Stimulated activated CD4-positive, alpha-beta T cell treated with anti-CD3 and anti-CD28 coated beads, Interleukin-2, amount 100 ng/mL, for 48 hours (primary cell): ENCODE measurements at places on chromosomes 7 and 10.

- DNase-seq: no peak
Measured at GRCh38 chr10:44234483-44234875, 150.4 kb downstream of the CXCL12 start.

GRCh38 chr7:120033114-120033513 lies 239.9 kb upstream of the KCND2 start:
- DNase-seq: no peak

GRCh38 chr10:125859128-125859817 lies 21.8 kb downstream of the DHX32 start:
- no peak for DNase-seq

- peak; percentile 4 for DNase-seq
Measured at GRCh38 chr10:85995791-85996190, 370.8 kb downstream of the GRID1 start.

DNA sequence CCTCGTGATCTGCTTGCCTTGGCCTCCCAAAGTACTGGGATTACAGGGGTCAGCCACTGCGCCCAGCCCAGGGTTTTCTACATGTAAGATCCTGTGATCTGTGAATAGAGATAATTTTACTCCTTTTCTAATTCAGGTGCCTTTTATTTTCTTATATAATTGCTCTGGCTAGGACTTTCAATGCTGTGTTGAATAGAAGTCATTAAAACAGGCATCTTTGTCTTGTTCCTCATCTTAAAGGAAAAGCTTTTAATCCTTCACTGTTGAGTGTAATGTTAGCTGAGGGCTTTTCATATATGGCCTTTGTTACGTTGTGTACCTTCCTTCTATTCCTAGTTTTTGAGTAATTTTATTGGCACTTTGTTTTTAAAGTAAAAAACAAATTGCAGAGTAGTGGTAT lies 26.6 kb downstream of the ANLN start:
- no peak for DNase-seq

DNA sequence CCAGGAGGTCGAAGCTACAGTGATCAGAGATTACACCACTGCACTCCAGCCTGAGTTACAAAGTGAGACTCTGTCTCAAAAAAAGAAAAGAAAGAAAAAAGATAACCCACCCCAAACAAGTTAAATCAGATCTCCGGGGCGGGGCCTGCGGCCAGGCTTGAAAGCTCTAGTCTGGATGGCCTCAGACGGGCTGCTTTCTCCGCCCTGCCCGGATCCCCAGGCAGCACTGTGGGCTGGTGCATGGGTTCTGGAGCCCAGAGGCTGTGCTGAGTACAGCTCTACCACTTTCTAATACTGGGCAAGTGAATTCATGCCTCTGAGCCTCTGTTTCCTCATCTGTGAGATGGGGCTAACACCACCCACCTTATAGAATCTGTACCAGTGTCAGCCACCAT lies 83.7 kb downstream of the ZMIZ1 start:
- no peak for DNase-seq

DNA sequence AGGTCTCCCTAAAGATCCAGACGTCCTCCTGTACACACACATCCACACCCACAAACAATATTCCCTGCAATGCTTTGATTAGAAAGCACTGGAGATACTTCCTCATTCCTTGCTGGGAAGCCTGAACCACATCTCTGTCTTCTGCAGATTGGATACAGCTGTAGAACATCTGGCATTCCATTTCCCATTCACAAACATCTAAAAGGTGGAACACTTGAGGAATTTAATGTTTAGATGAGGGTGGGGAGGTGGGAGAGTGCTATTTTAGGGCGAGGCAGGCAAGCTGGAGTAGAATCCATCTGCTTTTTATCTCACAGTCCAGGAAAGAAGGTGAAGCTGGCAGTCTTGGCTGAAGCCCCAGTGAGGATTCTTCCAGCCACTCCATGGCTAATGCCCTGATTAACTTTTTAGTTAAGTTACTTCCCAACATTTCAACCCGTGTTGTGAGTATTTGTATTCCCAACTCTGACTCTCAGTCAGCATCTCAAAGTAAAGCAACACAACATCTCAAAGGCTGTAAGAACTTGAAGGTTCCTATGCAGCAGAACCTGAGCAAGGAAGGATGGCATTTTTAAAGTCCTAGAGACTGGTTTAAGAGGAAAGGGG lies 46.1 kb downstream of the CYTH3 start:
- DNase-seq: no peak

GRCh38 chr10:132834311-132834761 lies 48.4 kb upstream of the NKX6-2 start:
- DNase-seq: no peak
